ENCODE measurements at places on chromosomes 3 and 15. TPM values are rescaled to one million over a fixed set of nuclear protein-coding genes. Genes with fewer than 3 reads are reported as not detected.

DNA sequence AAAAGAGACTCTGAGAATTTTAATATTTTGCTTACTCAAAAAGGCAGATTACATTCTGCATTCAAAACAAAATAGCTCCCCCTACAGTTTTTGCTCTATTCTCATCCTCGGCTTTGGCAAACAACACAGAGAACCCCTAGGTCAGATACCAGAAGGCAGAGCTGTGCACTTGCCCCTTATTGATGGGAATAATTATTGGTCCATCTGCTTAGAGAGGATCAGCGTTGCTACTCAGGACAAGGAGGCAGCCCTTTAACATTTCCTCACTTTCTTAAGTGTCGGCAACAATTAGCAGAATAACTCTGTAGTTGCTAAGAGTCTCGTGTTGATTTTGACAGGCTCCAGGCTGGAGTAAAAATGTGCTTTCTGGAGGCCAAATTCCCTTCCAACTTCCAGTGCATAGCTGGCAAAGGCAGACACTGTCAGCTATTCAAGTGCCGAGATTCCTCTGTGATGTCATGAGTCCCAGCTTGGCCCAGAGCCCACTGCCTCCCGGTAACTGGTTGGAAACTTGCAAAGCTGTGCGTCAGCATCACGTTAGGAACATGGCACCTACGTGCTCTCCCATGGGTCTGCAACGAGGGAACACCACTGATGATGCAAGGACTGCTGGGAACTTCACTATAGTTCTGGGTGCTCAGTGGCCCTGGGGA, 482.7 kb upstream of the ADAMTS9 start:
- peak; percentile 80 for DNase-seq

DNA sequence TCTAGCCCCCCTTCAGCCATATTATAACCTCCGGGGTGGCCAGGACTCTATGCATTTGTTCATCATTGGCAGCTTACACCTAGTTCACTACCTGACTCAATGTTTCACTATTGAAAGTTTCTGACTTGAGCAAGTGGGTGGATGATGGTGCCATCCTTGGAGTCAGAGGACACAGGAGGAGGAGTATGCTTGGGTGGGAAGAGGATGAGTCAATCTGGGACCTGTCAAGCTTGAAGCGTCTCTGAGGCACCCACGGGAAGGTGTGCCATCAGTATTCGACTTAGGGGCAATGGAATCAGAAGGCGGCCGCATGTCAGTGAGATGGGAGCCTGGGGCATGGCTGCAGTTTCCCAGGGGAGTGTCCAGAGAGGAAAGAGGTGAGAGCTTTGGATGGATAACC, 133.3 kb downstream of the EPHB1 start:
- no peak for DNase-seq

- DNase-seq = no peak
Observed at GRCh38 chr15:41773729-41774061, 589 bp upstream of the MAPKBP1 start.

- DNase-seq = no peak
Observed at GRCh38 chr15:85500729-85501128, 120.3 kb downstream of the AKAP13 start.

DNA sequence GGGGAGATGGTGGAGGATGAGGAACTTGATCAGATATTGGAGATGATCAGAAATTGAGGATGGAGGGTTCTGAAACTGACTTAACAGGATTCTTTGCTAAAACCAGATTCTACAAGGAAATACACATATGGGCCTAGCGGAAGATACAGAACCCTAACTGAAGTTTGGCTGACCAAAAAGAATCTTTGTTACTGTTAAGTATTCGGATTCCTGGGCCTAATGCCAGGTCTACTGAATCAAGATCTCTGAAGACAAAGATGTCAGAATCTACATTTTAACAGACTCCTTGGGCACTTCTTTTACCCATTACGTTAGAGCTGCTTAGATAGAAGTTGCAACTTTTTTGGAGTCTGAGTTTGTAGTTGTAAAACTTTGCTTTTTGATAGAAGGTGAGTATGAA, 137.7 kb downstream of the FNDC3B start:
- no peak for DNase-seq

- no peak for DNase-seq
Observed at GRCh38 chr3:194162817-194163584, 27.1 kb downstream of the HES1 start.

DNA sequence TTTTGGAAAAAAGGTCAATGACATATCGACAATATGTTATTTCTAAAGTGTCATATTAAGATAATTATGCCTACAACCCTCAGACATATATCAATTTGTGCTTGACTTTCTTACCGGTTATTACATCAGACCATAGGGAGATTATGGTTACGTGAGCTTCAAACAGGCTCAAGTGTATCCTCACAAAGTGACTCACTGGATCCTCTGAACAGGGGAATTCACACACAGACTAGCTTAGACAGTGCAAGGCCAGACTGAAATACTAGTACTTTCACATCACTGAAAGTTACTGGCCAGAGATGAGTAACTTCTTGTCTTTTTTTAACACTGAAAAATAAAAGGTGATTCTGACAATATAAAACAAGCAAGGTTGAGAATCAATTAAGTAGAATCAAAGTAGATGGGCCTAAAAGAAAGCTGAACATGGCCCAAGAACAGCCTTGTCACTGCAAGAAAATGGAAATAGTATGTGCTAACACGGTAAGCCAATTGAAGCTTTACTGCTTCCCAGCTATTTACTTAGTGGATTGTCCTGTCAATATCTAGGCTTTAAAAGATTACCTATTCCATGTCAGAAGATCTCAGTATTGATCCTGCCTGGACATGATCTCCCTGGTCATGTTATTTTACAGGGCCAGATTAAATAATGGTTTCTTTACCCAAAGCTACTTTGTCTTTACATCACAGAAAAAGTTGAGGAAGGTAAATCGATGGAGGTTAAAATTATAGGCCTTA, 848.6 kb downstream of the ROBO1 start:
- no peak for DNase-seq

DNA sequence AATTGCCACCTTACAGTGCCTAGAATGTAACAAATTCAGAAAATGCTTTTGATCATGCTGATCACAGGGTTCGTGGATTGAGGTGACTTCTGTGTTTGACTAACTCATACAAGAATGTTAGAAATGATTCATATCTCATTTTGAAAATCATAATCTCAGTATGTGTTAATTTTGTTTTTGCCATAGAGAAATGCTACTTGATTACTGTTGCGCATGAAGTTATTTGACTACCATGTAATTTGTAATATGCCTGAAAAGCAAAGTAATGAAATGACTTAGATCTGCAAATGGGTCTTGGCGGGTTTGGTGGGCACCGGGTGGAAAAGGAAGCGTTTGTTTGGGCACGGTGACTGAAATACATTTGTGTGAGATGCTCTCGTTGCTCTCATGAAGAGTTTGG, 173.6 kb upstream of the BHLHE40 start:
- DNase-seq = no peak

DNA sequence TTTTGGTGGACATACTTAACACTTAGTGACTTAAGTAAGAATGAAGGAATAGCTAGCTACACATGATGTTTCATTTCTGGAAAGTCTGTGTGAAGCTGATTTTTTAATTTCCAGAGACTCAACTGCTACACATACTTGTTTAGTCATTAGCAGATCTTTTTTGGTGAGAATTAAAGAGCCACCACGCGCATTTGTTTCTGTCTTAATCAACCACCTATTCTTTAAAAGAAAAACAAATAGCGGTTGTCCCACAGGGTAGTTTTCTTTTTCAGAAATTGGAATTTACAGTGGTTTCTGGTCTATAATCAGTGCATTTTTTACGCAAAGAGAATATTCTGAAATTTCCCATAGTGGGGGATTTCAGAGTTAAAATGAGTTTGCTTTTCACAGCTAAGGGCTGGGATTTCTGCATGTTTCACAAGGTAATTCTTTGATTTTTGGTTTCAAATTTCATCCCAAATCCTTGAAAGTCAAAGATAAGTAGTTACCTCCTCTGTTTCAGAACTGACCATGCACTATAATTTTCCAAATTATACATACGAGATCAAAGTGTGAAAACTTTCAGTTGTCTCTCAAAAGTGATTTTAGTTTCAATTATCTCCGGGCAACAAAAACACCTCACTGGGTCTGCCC, 631.0 kb upstream of the GRM7 start:
- DNase-seq = no peak

GRCh38 chr3:54670201-54671000, 257.5 kb downstream of the LRTM1 start:
- no peak for DNase-seq

DNA sequence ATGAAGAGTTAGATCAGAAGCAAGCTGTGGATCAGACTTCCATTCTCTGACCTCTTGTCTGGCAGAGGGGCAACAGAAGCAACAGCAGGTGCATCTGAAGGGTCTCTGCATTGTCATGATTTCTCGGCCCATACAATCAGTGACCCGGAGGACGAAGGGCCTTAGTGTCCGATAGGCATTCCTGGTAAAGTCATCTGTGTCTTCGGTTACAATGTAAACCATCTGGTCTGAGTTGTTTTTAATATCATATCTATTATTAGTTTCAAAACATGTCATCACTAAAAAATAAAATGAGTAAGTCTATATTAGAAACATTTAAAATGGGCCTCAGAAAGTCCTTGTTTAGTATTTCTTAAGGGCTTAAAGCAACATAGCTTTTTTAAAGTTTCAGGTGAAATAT, 38.8 kb upstream of the PLOD2 start:
- DNase-seq = no peak

DNA sequence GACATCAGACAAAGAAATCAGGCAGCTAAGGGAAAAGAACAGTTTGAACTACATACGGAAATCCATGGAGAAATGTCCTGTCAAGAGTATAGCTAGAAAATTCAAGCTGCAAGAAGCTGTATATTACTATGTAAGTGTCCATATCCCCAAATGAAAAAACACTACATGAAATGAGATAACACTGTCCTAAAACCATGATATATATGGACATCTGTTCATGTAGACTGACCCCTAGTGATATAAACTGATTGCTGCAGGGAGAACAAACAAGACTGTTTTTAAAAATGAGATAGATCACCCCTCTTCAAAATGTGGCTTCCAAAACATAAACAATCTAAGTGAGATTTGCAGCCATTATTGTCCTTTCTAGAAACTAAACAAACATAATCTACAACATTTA, 985.6 kb downstream of the EPHA3 start:
- no peak for DNase-seq

Gene PAK6
- total RNA-seq = 11.0 TPM

Gene DUOX2
- 0.98 TPM for total RNA-seq

Gene CACNA2D3
- total RNA-seq = 3.4 TPM

Gene DGKG
- total RNA-seq = 0.59 TPM

Measured in breast epithelium (tissue), 4 donors.